ENCODE measurements at places on chromosomes 4 and X.

GRCh38 chr4:94219402-94219801 lies 11.7 kb downstream of the SMARCAD1 start:
- no peak for DNase-seq

DNA sequence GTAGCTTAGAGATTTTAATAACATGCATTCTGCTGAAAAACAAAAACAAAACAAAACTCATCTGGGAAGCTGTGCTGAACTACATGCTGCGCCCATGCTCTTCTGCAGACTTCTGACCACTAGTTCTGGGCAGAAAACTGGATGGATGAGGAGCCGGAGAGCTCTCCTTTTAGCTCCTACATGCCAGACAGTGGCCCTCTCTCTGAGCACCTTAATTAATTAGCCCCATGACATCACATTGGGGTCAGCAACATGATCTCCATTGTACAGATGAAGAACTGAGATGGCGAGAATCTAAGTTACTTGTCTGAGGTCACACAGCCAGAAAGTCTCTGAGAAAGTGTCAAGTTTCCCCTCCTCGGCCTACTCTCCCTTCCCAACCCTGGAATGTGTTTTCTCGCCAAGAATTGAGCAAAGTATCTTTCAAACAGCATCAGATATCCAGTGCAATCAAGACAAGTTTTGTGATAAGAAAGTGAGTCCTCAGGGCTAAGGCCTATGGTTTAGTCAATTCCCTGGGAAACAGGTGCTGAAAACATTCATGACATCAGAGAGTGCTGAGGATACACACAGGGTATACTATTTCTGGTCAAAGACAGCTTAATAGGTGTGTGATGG lies 21.6 kb downstream of the SCD5 start:
- peak; percentile 49 for DNase-seq

- no peak for DNase-seq
These were observed 754.3 kb upstream of the MAGEB2 start for GRCh38 chrX:29461039-29461438.

DNA sequence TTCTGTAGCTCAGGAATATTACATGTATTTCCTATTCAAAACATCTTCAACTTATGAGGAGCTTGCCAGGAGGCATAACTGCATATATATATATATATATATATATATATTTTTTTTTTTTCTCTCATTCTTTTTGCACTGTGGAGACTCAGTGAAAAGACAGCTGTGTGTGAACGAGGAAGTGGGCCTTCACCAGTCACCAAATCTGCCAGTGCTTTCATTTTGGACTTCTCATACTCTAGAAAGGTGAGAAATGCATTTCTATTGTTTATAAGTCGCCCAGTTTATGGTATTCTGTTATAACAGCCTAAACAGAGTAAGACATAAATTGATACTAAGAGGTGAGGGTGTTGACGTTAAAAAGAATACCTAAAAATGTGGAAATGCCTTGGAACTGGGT lies 710.6 kb downstream of the TRAM1L1 start:
- DNase-seq = no peak

DNA sequence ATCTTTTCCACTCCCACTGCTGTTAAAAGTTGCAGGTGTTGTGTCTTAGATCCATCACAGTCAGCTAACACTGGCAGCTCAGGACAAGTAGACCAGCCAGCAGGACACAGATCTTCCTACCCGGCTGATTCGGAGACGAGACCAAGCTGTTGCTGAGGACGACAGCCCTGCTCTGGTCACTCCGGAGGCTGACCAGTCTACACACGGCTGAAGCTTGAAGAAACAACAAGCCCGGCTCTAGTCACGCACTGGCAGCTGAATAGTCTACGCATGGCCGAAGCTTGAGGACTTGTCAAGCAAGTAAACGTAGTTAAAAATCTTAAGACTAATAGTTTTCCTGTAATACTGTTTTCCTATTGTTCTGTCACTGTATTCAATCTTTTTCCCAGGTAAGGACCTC lies 1.8 kb downstream of the ACOX3 start:
- no peak for DNase-seq

DNA sequence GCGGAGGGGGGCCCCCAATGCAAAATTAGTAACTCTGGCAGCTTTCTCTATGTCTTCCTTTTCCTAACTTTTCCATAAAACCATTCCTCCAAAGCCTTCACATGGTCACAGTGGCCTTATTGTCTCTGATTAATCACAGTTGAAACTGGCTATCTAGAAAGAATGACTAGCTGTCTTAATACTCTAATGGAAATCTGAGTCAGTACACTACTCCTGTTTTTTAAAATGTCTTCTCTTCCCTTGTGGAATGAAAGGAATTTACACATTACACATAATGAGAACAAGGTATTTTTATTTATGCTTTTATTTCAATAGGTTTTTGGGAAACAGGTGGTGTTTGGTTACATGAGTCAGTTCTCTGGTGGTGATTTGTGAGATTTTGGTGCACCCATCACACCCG lies 66.3 kb upstream of the PUDP start:
- peak; percentile 10 for DNase-seq

DNA sequence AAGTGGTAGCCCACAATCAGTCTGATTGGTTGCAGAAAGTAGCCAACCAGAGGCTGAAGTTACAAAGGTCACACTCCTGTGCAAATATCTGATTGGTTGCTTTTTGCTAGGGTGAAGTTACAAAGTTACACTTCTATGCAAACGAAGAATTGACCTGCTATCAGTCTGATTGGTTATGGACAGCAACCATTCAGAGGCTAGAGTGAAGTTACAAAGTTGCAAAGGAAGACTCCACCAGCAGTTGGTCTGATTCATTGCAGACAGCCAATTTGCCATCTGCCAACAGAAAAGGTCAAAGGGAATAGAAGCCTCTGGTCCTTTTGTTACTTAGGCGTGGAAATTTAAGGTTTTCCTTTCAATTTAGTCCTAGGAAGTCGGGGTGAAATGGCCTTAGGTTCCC lies 377.7 kb downstream of the PRDM5 start:
- no peak for DNase-seq

- no peak for DNase-seq
These were observed 55.0 kb upstream of the BMP2K start for GRCh38 chr4:78720994-78721677.

GRCh38 chrX:38375891-38376290 lies 23.5 kb downstream of the OTC start:
- no peak for DNase-seq

DNA sequence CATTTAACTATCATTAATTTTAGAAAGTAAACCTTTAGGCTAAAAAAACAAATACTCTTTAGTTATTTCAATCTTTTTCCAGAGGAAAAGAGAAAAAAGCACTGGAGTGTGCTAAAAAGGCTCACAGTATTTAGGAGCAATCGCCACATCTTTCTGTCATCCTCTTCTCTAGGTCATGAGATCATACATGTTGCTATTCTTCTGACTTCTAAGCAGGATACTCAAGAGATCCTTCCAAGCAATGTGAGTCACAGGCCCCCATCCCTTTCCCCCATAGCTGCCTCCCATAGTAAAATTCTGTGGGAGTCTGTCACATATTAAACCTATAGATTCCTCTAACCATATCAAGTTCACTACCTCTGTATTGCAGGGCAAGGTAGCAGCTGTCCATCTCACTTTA lies 7.7 kb downstream of the EDNRA start:
- no peak for DNase-seq

- no peak for DNase-seq
These were observed 61.8 kb upstream of the SFRP2 start for GRCh38 chr4:153850533-153851280.

DNA sequence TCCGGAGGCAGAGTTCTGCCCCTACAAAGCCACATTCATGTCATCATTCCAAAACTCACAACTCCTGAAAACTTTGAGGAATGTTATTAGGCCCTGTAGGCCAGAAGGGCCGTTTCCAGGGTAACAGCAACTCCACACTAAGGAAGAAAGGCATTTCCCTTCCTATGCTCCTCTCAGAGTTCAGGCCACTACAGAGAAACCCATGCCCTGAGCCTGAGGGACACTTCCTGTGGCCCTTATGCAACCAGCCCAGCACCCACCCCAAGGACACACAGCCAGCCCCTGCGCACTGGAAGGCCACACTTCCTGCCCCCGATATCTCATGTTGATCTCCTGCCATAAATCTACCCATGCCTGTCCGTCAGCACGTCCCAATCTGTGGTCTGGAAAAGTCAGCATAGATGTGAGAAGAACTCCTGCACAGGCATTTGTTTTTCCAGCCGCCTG lies 289.3 kb downstream of the BCOR start:
- peak; percentile 88 for DNase-seq

DNA sequence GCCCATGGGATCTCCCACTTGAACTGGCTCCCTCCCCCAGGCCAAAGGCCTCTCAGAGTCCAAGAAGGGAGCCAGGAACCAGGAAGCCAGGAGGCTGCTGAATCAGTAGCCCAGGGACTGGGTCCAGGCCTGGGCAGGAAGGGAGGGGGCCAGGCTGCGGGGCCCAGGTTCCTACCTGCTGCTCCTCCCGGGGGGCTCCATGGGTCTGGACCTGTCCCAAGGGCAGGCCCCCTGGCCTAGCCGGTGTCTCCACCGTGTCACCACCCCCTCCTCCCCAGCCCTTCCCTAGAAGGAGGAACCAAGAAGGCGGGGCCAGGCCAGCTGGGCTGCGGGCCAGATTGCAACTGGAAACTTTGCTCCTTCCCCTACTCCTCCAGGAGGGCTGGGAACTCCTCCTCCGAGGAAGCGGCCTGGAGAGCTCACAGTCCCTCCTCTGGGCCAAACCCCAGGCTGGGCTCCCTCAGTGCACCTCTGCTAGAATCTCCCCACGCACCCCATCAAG lies at the start of gene IQSEC2:
IQSEC2 (minus strand) TSS at position 264 of the 502 bp plus-strand sequence.
- DNase-seq = peak; percentile 63

DNA sequence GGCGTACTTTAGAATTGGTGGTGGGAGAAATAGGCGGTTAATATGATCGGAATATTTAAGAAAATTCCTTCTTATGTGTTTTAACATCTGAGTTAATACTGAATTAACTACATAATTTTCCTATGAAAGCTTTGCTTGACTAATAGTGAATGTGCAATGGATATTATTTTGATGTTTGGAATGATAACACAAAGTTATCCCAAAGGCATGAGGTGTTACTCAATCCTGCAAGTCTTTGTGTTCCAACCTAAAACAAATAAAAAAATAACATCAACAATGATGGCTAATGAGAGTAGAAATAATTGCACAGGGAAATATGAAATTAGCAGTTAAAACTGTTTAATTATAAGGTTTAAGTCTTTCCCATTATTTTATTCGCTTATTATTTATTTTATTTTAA lies 183.6 kb upstream of the ARSJ start:
- DNase-seq = no peak

DNA sequence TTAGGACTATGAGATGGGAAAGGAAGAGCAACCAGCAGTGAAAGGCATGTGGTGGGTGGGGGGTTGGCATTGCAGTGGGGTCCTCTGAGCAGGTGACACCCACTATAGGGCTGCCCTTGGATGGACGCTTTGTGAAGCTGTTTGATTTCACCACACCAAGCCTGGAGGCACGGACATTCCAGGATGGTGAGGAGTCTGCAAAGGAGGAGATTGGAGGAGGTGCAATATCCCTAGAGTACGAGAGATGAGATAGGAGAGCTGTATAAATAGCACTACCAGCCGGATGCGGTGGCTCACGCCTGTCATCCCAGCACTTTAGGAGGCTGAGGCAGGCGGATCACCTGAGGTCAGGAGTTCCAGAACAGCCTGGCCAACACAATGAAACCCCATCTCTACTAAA lies 42.3 kb downstream of the SHOX start:
- peak; percentile 63 for DNase-seq

- no peak for DNase-seq
These were observed 203.6 kb downstream of the SPRY1 start for GRCh38 chr4:123599920-123600810.

GRCh38 chr4:17489721-17490120 lies 22.2 kb downstream of the QDPR start:
- DNase-seq = no peak

DNA sequence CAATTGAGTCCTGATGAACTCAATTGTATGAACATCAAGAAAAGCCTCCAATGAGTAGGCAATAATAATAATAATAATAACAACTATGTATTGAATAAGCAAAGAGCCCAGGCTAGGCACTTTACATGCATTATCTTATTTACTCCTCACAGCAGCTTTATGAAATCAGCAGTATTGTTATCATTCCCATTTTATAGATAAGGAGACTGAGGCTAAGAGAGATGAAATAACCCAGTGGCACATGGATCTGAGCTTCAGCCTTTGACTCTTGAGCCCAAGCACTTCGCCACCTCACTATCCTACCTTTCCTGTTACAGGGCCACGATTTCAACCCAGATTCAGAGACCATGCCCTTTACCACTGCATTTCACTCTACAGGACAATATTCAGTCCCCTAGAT lies 3.2 kb downstream of the RAB33A start:
- DNase-seq = no peak

DNA sequence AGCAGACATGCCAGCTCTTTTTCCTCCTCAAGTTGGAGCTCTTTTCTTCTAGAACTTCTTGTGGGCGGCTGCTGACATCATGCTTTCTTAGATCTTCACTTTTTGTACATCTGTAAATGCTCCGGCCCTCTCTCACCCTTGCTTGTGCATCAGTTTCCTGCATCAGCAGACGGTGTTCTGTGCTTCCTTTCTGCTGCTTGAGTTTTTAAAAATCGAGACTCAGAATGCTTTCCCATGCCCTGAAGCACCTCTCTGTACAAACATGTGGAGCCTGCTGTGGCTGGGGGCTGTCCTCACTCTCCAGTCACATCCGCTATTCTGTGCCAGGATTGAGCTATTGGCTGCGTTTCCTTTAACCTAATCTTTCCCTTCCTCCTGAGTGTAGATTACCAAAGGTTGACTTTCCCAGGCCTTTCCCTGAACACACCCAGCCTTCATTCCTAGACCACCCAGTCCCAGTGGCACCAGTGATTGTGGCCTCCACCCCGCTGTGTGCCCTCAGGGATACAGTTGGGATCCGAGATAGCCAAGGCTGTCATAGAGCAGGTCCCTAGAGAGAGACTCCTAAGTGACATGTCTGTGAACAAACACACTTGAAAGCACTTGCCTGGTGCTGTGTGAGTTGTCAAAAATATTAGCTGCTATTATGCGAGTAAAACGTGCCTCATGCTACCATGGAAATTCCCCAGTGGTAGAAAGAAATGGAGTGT lies 41.9 kb downstream of the TNIP2 start:
- DNase-seq = peak; percentile 40

GRCh38 chr4:142846729-142847596 lies 862 bp upstream of the INPP4B start:
- peak; percentile 26 for DNase-seq

DNA sequence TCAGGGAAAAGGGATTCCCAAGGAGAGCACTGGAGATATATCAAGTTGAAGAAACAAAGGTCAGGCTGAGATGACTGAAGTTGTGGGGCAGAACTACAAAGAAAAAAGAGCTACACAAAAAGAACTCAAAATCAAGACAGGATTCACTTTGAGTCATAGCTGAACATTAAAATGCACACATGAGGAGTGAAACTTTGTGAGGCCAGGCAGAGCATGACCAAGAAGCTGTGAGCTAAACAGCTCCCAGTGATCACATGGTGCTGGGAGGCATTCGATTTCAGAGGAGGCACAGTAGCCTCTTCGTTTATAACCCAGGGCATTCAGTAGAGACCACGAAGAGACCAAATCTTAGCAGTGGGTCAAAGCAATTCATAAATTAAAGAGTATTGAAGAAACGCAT lies 145.3 kb downstream of the ATRX start:
- DNase-seq = no peak
